ENCODE measurements at places on chromosomes 12 and 14.

DNA sequence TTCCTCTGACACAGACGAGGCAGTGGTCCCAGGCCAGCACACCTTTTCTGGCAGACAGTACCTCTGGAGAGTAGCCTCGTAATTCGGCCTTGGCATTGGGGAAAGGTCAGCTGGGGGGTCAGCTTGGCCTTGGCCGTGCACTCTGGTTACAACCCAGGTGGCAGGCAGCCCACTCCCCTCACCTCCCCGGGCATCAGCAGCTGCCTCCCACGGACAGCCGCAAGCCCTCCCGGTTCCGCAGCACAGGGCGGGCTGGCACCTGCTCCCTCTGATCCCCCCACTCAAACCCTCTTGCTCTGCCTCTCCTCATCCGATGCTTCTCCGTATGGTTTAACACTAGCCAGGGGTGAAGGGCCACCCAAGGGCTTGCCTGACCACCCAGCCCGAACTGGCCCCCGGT is 50.6 kb downstream of the TEAD4 start:
- DNase-seq, result no peak

- DNase-seq, result no peak
Observed at GRCh38 chr12:93358821-93359220, 18.9 kb upstream of the NUDT4 start.

- DNase-seq, result no peak
Observed at GRCh38 chr12:38502415-38502814, 185.8 kb downstream of the ALG10B start.

DNA sequence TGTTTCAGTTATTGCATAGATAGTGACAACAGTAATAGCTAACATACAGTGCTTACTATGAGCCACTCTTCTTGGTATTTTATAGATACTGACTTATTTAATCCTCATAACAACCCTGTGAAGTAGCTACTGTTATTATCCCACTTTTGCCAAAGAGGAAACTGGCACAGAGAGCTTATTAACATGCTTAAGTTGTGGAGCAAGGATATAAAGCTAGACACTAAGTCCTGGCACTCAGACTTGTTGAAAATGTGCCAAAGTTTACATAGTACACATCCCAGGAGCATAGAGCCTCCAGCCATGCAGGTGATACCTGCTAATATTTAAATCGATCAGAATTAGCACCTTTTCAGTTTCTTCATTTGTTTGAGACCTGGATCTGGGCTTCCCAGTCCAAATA is 41.8 kb downstream of the VEZT start:
- DNase-seq, result no peak

DNA sequence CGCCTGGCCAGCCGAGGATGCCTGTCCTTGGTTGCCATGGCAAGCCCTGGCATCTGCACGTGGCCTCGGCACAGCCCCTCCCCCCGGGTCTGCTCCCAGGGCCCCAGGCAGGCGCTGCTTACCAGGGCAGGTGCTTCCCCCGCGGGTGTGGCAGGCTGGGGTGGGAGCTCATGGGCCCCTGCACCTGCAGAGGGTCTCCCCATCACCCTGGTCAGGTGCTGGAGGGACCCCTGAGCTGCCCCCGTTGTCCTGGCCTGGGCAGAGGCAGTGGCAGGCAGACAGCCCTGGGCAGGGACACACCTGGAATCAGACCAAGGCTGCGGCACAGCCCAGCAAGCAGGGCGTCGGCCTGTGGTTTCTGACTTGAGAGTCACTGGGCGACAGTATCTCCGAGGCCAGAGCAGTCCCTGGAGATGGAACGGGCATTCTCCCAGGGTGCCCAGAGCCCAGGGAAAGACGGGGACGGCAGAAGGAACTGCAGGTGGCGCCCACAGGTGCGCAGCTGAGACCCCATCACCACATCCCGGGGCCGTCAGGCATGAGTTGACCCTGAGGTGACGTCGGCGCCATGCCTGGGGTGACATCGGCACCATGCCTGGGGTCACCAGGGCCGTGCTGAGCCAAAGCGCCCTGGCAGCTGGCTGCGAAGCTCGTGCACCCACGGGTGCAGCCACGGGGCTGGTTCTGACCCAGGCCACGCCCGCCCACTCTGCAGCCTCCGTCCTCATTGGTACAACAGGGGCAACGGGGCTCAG is 56.1 kb upstream of the FBRSL1 start:
- DNase-seq, result no peak

DNA sequence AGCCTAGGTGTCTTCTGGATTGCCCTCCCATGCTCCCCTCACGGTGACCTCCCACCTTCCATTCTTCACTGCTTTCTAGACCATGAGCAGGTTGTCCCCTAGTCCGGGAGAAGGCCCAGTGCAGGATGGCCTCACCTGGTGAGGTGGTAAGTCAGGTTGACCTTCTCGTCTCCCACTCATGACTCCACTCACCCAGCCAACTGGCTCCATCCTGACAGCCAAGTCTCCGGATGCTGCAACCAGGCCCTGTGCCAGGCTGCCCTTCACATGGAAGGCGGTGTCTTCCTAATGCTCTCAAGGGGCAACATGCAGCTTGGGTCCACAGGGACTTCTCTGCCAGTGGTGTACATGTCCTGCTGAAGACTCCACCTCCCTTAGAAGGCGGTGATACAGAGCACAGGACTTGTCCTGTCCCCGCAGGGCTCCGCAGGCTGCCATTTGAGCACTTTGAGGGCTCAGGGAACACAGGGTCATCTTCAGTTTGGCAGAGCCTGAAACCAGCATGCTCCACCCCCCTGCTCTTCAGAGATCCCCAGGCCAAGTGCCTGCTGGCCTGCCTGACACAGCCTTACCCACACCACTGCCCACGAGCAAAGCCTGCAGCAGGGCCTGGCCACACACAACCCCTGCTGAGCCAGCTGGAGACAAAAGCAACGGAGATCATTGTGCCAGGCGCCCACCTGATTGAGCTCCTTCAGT is 25.4 kb downstream of the BATF start:
- DNase-seq, result no peak

GRCh38 chr12:57837864-57838562 is 8.5 kb downstream of the CTDSP2 start:
- DNase-seq, result no peak

GRCh38 chr12:115956236-115956635 is 321.3 kb downstream of the MED13L start:
- no peak for DNase-seq

DNA sequence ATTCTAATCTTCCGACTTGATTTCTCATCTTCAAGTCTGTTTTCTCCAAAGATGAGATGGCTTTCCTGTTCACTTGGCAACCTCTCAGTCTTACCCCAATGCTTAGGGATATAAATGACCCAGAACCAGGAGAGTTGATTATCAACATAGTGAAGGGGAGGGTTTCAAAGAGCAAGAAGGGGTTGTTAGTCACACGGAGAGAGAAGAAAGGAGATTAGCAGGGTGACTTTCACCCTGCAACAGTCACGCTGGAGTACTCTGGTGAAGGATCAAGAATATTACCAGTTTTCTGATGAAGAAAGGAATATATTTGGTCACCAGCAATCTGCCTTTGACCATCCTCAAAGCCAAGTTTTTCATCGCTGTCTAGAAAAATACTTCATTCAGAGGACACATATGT is at the start of gene TMEM52B:
TMEM52B (plus strand) TSS at position 212 of the 400 bp plus-strand sequence. CDS start 543 bp downstream, outside the sequence.
- no peak for DNase-seq

GRCh38 chr12:132610051-132610759 is at the start of gene LRCOL1:
LRCOL1 (minus strand) TSS chr12:132610582; CDS start chr12:132606251, 4,331 bp downstream.
- DNase-seq, result no peak

DNA sequence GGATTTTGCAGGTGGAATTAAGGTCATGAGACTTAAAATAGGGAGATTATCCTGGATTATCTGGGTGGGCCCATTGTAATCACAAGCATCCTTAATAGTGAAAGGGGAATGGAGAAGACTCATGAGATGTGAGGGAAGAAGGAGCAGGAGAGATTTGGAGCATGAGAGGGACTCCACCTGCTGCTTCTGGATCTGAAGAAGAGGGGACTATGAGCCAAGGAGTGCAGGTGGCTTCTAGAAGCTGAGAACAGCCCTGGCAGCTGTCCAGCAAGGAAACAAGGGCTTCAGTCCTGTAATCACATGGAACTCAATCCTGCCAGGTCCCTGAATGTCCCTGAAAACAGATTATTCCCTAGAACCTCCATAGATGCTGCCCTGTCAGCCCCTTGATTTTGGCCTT is 67.8 kb downstream of the PELI2 start:
- no peak for DNase-seq

- DNase-seq, result no peak
Observed at GRCh38 chr12:21643758-21644157, 13.9 kb downstream of the LDHB start.

DNA sequence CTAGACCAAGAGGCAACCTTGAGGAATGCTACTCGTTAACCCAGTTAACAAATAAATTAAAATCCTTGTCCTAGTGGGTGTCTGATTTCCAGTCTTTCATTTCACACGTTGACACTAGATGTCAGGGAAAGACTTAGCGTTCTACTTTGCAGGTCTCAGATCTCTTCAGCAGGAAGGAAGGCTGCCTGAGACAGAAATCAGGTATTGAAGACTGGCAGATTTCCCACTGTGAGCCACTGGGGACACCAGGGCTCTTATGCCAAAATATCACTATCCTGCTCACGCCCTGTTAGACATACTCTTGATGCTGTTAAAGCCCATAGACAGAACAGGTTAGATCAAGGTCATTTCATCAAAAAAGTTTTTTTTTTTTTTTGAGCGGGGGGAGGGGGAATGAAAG is 33.0 kb downstream of the EMP1 start:
- no peak for DNase-seq

DNA sequence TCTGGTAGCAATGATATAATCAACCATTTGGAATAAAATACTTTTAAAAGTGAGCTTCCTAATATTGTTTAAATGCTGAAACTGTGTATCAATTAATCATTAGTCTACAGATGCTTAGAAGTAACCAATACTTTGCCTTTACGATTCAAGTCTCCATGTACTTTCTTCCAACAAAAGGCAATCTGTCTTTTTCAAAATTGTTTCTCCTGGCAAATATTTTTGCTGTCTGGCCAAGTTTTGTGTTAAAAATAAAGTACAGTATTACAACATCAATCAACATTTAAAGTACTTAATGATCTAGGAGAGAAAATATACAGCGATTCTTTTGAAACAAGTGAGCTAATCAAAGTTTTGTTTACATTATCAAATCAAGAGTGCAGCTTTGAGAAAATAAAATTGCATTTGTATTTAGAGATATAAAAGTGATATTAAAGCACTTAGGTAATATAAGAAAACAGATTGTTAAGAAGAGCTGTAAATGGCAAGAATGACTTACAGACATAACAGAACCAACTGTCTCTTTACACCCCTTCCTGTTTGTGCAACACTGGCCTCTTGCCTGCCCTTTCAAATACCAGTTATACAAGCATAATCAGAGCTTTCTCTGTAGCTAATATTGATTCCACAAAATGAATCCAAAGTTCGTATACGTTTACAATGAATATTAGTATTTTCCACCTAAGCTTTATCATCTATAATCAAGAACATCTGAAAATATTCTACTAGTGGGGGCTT is 38.2 kb upstream of the FBLN5 start:
- DNase-seq, result no peak

Measured in CD4-positive, alpha-beta T cell treated with Interleukin-4 for 1 hour (primary cell).